ENCODE measurements at places on chromosomes 7 and 10.

GRCh38 chr7:51344406-51345138, 28.0 kb upstream of the COBL start:
- no peak for DNase-seq

DNA sequence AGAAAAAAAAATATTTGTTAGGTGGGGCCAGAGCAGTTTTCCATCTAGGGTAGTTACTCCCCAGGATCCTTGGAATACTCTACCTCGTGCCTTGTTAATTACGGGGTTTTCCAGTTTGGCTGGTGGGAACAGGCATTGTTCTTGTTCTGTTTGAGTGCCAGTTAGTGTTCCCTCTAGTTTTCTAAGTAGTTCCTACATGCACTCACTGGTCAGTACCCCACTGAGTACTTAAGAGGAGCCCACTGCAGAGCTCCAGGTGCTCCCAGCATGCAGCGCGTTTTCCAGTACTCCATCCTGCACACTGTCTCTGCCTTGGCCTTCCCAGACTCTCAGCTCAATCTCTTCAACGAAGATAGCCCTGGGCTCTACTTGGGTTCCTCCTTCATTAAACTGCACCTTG, 58.0 kb downstream of the AHCYL2 start:
- DNase-seq: no peak

- DNase-seq: no peak
Measured at GRCh38 chr10:102460836-102461186, 9.5 kb upstream of the C10orf95 start.

DNA sequence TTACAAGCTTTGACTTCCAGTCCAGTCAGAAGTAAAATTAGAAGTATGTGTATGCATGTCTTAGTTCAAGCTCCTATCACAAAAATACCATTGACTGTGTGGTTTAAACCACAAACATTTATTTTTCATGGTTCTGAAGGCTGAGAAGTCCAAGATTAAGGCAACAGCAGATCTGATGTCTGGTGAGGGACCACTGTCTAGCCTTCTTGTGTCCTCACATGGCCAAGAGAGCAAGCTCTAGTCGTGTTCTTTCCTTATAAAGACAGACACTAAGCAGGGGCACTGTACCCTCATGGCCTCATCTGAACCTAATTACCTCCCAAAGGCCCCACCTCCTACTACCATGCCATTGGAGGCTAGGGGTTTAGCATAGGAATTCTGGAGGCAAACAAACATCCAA, 41.3 kb upstream of the ARL4A start:
- no peak for DNase-seq

DNA sequence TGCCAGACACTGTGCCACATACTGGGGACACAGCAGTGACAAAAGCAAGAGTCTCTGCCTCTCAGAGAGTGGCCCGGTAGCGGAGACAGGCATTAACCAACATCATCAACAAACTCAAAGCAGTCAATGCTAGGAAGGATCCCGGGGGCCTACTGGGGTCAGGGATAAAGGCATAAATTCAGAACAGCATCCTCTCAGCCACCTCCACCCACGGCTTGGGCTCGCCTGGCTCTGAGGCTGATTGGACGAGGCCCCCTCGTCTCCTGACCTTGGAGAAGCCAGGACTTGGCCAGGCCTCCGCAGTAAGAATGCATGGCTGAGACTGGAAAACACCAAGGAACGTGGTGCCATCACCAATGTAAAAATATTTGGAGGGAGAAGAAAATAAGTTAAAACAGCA, 102.1 kb downstream of the ARHGAP22 start:
- DNase-seq: no peak

DNA sequence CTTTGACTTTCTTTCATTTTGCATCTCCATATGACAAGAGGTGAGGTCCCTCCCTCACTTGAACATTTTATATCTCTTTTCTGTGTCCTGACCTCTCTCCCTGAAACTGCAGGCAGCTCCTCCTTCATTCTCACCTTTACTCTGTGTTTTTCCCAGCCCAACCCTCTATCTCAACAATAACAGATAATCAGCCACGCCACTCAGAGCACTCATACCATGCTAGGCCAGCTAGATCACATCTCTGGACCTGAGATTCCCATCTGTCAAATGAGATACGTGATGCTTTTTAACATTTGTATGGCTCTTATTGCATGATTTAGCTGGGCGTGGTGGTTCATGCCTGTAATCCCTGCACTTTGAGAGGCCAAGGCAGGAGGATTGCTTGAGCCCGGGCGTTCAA, 63.1 kb upstream of the PDCD4 start:
- no peak for DNase-seq

DNA sequence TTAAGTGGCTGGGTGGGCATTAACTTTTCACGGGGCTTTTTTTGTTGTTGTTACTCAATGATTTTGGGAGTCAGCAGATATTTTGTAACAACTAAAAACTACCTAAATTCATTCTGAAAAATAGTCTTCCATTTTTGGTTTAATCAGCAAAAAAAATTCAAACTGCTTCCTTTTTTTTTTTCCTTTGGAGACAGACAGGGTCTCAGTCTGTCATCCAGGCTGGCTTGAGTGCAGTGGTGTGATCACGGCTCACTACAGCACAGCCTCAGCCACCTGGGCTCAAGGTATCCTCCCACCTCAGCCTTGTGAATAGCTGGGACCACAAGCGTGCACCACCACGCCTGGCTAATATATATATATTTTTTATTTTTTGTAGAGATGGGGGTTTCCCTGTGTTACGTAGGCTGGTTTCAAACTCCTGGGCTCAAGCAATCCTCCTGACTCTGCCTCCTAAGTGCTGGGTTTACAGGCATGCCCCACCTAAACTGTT, 36.5 kb downstream of the SKIDA1 start:
- DNase-seq: no peak

GRCh38 chr10:111295788-111296187, 219.0 kb downstream of the ADRA2A start:
- no peak for DNase-seq

DNA sequence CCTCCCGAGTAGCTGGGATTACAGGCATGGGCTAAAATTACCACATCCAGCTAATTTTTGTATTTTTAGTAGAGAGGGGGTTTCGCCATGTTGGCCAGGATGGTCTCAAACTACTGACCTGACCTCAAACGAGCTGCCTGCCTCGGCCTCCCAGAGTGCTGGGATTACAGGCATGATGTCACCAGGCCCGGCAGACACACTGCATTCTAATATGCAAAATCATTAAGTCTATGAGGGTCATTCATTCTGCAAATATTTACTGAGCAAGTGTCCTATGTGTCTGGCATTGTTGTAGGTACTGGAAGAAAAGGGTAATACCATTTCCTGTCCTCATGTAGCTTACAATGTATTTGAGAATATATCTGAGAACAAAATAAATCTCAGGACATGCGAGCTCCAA, 2.7 kb downstream of the PUS7 start:
- DNase-seq: no peak

Data from anterior cingulate cortex (tissue), 58 donors.